Activated CD4-positive, alpha-beta T cell treated with anti-CD3 and anti-CD28 coated beads, Interleukin-2, amount 10 ng/mL, durations not matched to agents 24 days and 14 days (primary cell): ENCODE measurements at places on chromosomes 3 and 15. TPM values are rescaled to one million over a fixed set of nuclear protein-coding genes. Genes with fewer than 3 reads are reported as not detected.

STAC gene
- not detected in 2 replicates for total RNA-seq

EFCC1 gene
- 0.36 and 0.37 TPM in 2 replicates for total RNA-seq

GRCh38 chr15:50641318-50641717 is 45.3 kb downstream of the TRPM7 start:
- no peaks in the 10 kb centered on the region for H3K4me1 ChIP-seq
- H3K4me3 ChIP-seq = no peak overlapping the region
- H3K27me3 ChIP-seq = no peaks in the 10 kb centered on the region
- DNase-seq = no peak
- peaks cover 42% of the 10 kb centered on the region for H3K36me3 ChIP-seq

CIDEC gene
- not detected in 2 replicates for total RNA-seq

- no peaks in the 10 kb centered on the region for H3K4me1 ChIP-seq
- H3K27ac ChIP-seq = no peak overlapping the region
- no peak overlapping the region for H3K4me3 ChIP-seq
- H3K36me3 ChIP-seq = no peaks in the 10 kb centered on the region
- H3K27me3 ChIP-seq = no peaks in the 10 kb centered on the region
- no peak for DNase-seq
These were observed 111.1 kb downstream of the P3H2 start for GRCh38 chr3:190009614-190010013.

- no peak overlapping the region for H3K27ac ChIP-seq
- peaks cover 2% of the 10 kb centered on the region for H3K4me1 ChIP-seq
- no peak overlapping the region for H3K4me3 ChIP-seq
- peaks cover 74% of the 10 kb centered on the region for H3K27me3 ChIP-seq
These were observed 14.6 kb downstream of the ETV5 start for GRCh38 chr3:186094271-186094670.

DNA sequence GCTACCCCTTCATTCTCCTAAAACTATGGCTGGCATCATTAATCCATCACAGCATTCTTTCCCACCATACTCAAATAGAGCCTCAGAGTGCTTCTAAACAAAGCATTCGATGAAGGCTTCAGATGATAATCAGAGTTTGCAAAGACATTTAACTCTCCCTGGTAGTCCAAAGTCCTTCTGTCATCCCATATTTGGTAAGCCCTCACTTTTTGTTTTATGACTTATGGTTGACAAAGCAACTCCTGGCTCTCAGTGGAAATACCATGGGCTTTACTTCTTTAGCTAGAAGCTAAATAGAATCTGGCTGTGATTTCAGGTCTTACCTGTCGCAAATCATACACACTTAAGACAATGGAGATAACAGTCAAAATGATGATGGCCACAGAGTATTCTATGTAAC is 27.8 kb downstream of the ATP13A5 start:
- H3K27me3 ChIP-seq = peaks cover 2% of the 10 kb centered on the region
- no peak overlapping the region for H3K4me3 ChIP-seq
- no peaks in the 10 kb centered on the region for H3K4me1 ChIP-seq
- no peak for DNase-seq

RASL12 gene
- not detected in 2 replicates for total RNA-seq

DNA sequence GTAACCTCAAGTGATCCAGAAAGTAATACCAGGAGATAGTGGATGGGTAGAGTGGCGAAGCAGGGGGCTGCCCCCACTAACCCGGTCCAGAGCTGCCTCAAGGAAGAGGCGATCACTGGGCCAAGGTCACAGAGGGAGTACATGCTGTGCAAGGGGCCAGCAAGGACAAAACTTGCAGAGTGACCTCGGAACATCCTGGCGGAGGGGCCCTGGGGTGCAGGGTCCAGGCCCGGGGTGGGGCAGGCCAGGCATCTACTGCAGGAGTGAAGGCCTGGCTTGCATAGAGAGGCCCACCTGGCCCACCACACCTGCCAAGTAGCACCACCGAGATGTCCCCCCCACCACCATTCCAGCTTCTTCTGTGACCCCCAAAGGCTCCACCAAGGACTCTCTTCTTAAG is 17.6 kb downstream of the IQSEC1 start:
- H3K4me1 ChIP-seq = no peaks in the 10 kb centered on the region
- no peak for DNase-seq
- no peak overlapping the region for H3K27ac ChIP-seq
- no peak overlapping the region for H3K4me3 ChIP-seq
- H3K36me3 ChIP-seq = no peaks in the 10 kb centered on the region

PRKCI gene
- total RNA-seq = 19.7 and 32.3 TPM in 2 replicates
